H1 (cell line): ENCODE measurements at places on chromosomes 16 and 17. TPM values are rescaled to one million over a fixed set of nuclear protein-coding genes. Genes with fewer than 3 reads are reported as not detected.

The CHRNE gene
- 0.15 and 0.40 TPM in 2 replicates for total RNA-seq

DNA sequence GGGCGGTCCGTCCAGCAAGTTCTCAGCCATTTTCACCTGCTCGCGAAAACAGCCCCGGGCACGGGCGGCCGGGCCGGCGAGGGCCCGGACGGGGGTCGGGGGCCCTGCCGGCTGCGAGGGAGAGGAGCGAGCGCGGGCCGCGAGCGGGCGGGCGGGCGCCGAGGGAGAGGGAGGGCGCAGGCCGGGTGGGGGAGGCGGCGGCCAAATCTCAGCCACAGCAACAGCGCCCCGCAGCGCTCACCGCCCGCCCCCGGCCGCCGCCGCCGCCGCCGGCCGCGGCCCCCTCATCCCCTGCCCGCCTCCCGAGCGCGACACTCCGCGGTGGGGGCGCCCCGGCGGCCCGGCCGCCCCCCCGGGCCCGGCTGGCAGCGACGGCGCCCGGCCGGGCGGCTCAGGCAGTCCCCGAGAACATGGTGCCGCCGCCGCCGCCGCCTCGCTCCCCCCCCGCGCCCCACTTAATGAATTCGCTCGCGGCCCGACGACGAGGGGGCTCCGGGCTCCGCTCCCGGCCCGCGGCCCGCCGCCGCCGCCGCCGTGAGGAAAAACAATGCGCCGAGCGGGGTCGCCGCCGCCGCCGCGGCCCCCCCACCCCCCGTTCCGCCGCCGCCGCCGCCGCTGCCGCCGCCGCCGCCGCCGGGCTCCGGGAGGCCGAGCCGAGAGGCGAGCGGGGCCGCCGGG is 487 bp downstream of the CREBBP start:
- no peak for DNase-seq
- peak overlapping the region; percentile 87 for H3K4me3 ChIP-seq
- no peaks in the 10 kb centered on the region; the same call in 1 of the 2 replicates for H3K27me3 ChIP-seq
- peaks cover 4% of the 10 kb centered on the region for H3K4me1 ChIP-seq
- no peak overlapping the region; the same call in 1 of the 2 replicates for H3K27ac ChIP-seq

The GUCY2D gene
- total RNA-seq = 0.48 and 0.59 TPM in 2 replicates

GRCh38 chr16:86286991-86287663 is 223.2 kb upstream of the FOXF1 start:
- DNase-seq = peak; percentile 33
- no peak overlapping the region for H3K27ac ChIP-seq
- H3K36me3 ChIP-seq = no peaks in the 10 kb centered on the region
- H3K4me1 ChIP-seq = peaks cover 32% of the 10 kb centered on the region
- H3K4me3 ChIP-seq = peak overlapping the region; percentile 50

The SLC38A10 gene
- 35.7 and 41.0 TPM in 2 replicates for total RNA-seq

DNA sequence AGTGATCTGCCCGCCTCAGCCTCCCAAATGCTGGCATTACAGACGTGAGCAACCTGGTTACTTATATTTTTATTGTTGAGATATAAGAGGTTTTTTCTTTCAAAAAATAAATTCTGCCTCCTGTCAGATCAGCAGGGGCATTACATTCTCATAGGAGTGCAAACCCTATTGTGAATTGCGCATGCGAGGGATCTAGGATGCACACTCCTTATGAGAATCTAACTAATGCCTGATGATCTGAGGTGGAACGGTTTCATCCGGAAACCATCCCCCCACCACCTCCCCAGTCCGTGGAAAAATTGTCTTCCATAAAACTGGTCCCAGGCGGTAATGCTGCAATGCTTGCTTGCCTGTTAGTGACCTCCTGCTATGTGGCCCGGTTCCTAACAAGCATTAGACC is 7.5 kb upstream of the CNEP1R1 start:
- H3K27me3 ChIP-seq = no peaks in the 10 kb centered on the region
- DNase-seq = no peak
- no peak overlapping the region for H3K4me3 ChIP-seq
- no peak overlapping the region for H3K27ac ChIP-seq

DNA sequence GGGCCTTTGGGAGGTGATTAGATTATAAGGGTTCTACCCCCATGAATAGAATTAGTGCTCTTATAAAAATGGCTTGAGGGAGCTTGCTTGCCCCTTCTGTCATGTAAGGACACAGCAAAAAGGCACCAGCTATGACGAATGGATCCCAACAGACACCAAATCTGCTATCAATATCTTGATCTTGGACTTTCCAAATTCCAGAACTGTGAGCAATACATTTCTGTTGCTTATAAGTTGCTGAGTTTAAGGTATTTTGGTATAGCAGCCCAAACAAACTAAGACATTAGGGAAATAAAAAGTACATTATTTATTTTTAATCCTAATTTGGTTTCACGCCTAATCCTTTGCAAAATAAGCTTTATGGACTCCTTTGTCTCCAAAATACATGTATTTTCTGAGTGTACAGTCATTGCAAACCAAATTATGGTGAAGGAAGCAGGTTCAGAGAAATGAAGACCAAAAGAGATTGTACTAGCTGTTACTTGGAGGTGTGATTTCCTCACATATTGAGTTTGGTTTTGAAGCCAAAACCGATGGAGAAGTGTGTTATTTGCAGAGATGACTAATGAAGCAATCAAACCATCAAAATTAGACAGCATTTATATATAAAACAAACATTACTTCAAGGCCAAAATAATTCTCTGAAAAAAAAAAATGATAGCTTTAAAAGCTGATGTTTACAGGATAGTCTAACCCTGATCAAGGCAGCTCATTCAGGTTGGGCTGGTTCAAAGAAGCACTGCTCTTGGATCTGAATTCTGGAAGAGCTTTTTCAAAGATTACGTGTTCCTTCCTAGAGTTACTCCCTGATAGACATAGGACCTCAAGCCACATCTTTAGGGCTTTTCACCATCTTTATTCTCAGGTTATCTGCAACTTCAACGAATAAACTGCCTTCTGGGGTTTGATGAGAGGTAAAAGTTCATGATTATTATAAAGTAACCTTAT is 71.6 kb downstream of the MYO1D start:
- no peaks in the 10 kb centered on the region for H3K4me1 ChIP-seq
- H3K36me3 ChIP-seq = no peaks in the 10 kb centered on the region
- H3K27ac ChIP-seq = no peak overlapping the region
- DNase-seq = no peak

The DRC3 gene
- total RNA-seq = not detected in 2 replicates

The LCAT gene
- total RNA-seq = 14.9 and 19.6 TPM in 2 replicates

The NOD2 gene
- total RNA-seq = 0.37 and 1.1 TPM in 2 replicates
